ENCODE measurements at places on chromosomes 6 and 20.

- DNase-seq: no peak
These were observed 127.6 kb upstream of the RUNX2 start for GRCh38 chr6:45200510-45200909.

DNA sequence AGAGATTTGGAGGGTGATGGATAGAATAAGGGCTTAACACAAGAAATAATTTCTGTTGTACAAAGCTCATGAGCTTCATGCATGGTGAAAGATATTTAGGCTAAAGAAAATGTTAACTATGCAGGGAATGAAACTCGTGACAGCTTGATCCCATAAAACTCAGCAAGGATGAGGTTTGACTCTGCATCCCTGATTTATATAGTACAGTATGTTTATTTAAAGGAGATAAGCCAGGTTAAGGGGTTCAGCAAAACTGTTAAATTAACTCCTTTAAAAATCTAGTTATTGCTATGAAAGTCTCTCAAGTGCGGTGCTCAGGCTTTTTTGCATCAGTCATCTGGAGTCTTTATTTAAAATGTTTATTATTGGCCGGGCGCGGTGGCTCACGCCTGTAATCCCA lies 326.4 kb downstream of the LAMA2 start:
- DNase-seq: peak; percentile 37

DNA sequence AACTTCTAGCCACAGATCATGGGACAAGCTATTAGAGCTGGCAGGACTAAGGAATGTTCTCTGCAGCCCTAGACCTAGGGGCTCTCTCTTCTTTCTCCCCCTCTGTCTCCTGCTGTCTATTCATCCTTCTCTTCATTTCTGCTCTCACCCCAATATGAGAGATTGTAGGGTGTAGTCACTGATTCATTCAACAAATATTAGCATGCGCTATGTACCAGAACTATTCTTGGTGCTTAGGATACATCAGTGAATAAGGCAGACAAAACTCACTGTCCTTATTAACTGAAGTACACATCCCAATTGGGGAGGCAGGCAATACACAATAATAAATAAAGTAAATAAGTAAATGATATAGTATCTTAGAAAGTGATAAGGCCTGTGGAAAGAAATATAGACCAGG lies 14.7 kb upstream of the SIRPB2 start:
- DNase-seq: no peak

- DNase-seq: peak; percentile 87
These were observed 74.1 kb downstream of the LAMA4 start for GRCh38 chr6:112180095-112180820.

DNA sequence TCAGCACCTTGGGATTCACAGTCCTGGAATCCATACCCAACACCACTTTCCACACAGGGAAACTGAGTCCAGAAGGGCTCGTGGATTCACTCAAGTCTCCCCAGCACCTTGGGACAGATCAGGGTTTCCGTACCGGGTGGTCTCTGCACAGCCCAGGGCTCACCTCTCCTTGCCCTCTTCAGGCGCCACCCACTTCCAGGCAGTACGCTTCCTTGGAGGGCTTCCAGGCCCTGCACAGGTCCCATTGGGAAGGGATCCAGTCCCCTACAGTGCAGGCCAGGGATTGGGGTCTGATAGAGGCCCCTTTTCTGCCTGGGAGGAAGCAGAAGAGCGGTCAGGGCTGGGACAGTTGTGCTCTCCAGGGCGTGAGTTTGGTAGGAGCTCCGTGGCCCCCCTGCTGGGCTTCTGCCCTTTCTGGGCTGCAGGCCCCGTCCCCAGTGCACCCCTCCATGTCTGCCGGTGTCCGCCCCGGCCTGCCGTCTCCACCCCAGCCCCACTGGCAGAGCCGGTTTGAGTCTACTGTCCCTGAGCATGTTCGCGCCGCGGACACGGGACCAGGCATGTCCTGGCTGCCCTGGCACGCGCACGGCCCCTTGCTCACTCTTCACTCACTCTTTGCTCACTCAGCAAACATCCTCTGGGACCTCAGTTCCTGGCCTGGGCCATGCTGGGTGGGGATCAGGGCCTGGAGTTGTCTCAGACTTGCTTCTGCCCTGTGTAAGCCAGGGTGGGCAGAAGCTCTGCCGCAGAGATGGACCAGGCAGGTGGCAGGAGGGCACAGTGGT lies 12.6 kb downstream of the SRC start:
- DNase-seq: no peak

GRCh38 chr20:49400904-49401303 lies 81.6 kb downstream of the KCNB1 start:
- DNase-seq: peak; percentile 20

- no peak for DNase-seq
These were observed 179.1 kb downstream of the TFAP2C start for GRCh38 chr20:56808117-56808725.

- no peak for DNase-seq
These were observed 4.1 kb upstream of the TBC1D32 start for GRCh38 chr6:121338366-121338765.

GRCh38 chr6:64872633-64873032 lies 834.4 kb downstream of the EYS start:
- DNase-seq: no peak
